ENCODE measurements at places on chromosomes 6 and 20.
A peak's percentile ranks its signal among the peaks of the same experiment; 100 is the strongest.

DNA sequence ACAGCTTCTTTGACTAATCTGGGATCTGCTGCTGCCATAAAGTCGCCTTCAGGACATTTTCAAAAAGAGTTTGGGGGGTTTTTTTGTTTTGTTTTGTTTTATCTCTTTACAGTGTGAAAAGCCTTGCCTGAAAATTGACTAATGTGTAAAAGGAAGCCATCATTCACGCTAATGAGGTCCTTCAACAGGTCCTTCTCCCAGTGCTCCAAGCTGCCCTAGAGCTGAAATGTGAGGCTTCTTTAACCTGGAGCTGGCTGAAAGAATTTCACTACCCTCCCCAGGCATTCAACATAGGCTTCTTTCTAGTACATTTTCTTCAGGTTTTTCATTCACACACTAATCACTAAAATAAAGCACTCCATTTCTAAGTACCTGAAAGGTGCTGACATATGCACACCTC is 145.1 kb upstream of the PRDM1 start:
- no peak for DNase-seq

DNA sequence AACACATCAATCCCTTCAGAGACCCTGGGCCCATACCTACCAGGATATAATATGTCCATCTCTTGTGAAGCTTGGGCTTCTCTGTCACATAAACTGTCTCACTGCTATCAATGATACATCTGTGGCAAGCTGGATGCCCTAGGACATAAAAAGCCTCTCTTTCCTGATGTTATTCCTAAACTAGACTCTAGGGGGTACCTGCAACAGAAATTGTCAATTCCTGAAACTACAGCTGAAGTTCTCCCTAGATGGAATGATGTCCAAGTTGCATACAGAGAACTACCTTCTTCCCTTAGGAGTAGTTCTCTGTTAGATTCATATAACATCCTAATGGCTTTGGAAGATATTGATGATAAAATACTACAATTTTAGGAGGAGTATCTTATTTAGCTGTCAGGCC is 35.8 kb downstream of the TBX18 start:
- DNase-seq = peak; percentile 29

- peak; percentile 54 for DNase-seq
These were observed 112.6 kb downstream of the PLCB1 start for GRCh38 chr20:8244637-8245036.

- DNase-seq = peak; percentile 22
These were observed 104.9 kb upstream of the SYNDIG1 start for GRCh38 chr20:24364482-24364881.

GRCh38 chr6:25346064-25346463 is 66.9 kb downstream of the CARMIL1 start:
- DNase-seq = no peak

GRCh38 chr6:139881236-139881635 is 506.8 kb upstream of the CITED2 start:
- no peak for DNase-seq

- DNase-seq = peak; percentile 79
These were observed 205.4 kb downstream of the ZFAND3 start for GRCh38 chr6:38024908-38025307.

GRCh38 chr20:46545077-46545826 is 5.2 kb downstream of the OCSTAMP start:
- no peak for DNase-seq

DNA sequence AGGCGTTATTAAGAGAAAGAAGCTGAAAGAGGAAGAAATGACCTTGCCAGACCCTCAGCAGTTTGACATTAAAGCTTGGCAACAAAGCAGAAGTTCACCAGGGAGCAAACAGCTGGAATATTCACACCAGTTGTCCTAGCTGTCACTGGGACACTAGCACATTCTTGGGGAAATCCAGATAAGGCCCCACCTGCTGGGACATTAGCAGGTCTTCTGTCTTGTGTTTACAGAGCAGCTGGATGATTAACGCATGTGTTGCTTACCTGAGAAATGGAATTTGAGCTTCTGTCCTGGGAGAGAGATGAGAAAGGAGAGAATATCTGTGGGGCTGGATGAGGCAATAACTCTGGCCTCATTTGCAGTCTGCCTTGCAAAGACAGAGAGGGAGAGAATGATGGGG is 137.6 kb upstream of the RIN2 start:
- no peak for DNase-seq

GRCh38 chr6:158174514-158174913 is 6.4 kb downstream of the GTF2H5 start:
- peak; percentile 94 for DNase-seq

DNA sequence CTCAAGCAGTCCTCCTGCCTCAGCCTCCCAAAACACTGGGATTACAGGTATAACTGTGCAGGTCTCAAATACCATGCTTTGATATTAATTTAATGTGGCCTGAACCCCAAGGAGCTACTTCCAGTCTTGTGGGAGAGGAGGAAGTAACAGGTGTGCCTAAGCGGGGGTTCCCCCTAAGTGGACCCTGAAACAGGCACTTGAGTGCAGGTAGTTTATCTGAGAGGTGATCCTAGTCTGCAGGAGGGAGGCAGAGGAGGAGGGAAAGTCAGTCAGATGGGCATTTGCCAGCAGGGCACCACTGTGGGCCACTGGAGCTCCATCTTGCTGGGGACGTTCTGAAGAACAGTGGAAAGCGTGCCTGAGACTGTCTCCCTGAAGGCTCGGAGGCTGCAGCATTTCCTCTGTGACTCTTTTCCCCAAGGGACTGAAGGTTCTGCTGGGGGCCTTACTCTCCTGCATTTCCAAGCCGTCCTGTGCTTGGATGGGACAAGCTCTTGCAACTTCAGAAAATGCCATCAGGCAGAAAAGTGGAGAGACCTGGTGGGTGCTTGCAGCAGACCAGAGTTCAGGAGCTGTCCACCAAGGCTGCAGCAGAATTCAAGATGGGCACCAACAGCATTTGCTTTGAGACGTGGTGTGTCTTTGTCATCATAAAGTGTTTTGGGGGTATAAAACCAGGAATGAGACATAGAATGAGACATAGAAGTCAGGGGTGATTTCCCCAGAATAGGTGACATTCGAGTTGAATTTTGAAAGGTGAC is 4.6 kb upstream of the DLGAP4 start:
- no peak for DNase-seq

DNA sequence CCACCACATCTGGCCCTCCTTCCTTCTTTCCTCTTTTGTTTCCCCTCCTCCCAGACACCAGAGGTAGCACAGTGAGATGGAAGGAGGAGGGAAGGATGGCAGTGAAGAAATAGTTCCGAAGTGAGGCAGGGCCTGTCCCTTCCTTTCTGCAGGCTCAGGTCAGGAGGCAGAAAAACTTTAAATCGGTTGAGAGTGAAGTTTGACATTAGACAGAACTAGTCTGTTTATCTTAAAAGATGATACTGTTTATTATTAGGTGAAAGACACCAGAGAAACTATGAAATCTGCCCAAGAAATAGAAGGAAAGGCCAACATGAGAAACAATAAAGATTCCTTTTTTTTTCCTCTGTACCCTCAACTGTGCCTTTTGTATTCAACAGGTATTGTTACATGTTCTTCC is 670.3 kb downstream of the UTRN start:
- peak; percentile 11 for DNase-seq

GRCh38 chr6:100745419-100746041 is 135.6 kb downstream of the ASCC3 start:
- no peak for DNase-seq

DNA sequence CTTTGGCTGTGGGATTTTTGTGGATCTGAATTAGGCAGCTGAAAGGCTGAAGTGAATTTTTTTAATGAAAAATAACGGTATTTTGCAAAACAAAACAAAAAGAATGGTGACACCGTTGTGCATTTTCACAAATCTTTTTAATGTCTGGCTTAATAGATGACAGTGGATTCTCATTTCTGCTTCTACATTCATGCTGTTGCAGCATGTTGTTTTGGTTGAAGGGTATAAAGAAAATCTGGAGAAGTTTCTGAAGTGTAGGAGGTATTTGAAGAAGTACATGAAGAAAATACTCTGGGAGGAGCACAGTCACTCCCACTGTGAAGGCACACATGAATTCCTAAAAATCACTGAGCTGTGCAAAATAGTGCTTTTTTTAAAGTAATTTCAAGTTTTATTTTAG is 3.1 kb upstream of the MAP3K5 start:
- DNase-seq = no peak

- DNase-seq = peak; percentile 35
These were observed 32.3 kb upstream of the SLC23A2 start for GRCh38 chr20:5033566-5033965.

DNA sequence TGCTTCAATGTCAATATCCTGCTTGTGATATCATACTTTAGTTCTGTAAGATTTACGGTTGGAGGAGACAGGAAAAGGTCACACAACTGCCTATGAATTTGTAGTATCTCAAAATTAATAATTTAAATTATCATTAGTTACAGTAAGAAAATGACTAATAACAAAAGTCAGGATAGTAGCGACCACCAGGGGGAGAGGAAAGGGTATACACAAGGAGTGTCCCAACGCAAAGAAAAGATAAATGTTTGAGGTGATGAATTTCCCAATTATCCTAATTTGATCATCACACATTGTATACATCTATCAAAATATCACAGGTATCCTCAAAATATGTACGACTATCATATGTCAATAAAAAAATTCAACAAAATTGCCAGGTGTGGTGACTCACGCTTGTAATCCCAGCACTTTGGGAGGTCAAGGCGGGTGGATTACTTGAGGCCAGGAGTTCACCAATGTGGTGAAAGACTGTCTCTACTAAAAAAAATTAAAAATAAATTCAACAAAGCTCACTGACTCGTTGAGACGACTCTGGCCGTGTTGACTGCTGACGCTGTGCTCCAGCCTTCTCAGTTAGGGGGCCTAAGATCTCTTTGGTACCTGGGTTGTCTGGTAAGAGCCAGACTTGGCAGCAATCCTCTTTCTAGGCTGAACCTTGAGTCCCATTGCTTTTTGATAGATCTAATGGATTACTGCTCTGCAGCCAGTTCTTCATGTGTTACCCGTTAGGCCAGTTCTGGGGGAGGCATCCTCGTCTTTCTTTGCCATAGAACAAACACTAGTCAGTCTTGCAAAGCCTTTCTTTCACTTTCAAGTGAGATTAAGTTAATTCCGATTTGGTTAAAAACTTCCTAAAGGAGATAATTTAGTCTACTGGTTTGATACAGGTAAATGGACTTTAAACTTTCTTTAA is 9.0 kb upstream of the OVOL2 start:
- DNase-seq = no peak

GRCh38 chr20:2762578-2763131 is 37.8 kb downstream of the CPXM1 start:
- DNase-seq = no peak

- peak; percentile 70 for DNase-seq
These were observed 192.5 kb downstream of the COL9A1 start for GRCh38 chr6:70110126-70111022.

- no peak for DNase-seq
These were observed 341.4 kb upstream of the IRAK1BP1 start for GRCh38 chr6:78525976-78526375.

DNA sequence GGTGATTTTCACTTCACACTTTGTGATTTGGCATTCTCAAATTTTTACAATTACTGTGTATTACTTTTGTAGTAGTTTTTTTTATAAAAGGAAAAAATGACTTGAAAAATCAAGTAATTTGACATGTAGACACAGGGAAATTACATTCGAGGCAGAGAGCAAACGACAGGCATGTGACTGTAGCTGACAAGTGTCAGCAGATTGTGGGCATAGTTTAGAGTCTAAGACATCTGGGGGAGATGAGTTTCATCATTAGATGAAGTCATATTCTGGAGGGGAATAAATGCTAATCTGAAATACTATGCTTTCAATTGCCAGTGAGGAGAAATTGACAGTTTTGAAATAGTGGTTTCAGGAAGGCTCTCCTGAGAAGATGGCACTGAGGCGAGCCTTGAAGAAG is 126.0 kb downstream of the MTHFD1L start:
- DNase-seq = no peak

DNA sequence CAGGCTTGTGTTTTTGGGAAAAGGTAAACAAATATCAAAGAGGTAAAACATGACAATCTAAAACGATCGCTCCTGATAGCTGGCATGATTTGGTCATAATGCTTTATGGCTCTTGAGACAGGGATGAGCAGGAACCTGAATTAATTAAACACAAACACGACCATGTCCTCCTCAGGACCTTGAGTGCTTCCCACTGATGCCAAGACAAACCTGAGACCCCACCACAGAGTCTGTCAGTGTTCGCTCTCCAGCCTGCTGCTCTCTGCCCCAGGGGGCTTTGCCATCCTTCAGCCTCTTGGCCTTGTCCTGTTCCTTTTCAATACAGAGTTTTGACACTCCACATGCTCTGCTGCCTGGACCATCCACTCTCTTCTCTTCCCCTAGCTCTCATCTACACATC is 119.4 kb downstream of the MAN1A1 start:
- DNase-seq = no peak

GRCh38 chr6:28875191-28875747 is 48.5 kb downstream of the TRIM27 start:
- no peak for DNase-seq

DNA sequence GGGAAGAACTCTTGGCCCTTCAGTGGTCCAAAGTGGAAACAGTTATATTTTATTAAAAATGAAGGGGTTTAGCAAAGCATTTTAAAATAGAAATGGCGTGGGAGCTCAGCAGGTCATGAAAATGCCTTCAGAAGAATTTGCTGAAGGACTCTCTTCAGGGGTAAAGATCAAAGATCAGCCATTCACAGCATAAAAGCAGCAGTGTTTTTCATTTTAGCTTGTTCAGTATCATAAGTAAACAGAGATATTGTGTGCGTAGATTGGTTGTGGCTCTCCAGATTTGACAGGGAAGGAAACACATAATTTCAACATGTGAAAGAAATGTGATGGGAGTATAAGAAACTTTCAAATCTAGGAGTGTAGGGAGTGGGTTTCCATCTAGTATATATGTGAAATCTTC is 519.2 kb upstream of the MAP3K7 start:
- DNase-seq = no peak

GRCh38 chr20:48292806-48293205 is 507.5 kb upstream of the SULF2 start:
- DNase-seq = peak; percentile 25

GRCh38 chr20:32539026-32539816 is 45.9 kb downstream of the NOL4L start:
- no peak for DNase-seq

- peak; percentile 8 for DNase-seq
These were observed 29.0 kb downstream of the AFG1L start for GRCh38 chr6:108323710-108324466.

DNA sequence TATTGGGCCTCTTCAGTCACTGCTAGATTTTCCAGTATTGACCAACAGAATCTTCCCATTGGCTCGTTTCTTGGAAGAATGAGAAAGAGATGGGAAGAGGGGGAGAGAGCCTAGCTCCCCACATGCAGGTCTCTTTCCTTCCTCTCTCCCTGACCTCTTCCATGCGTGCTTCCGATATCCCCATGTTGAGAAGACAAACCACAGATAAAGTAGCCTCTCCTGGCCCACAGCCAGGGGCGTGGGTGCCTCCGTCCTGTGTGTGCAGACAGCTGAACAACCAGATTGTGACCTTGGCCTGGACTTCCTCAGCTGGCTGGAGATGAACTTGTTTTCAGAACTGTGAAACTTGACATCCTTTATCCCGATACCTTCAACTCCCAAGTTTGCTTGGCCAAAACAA is 71.0 kb downstream of the EDN3 start:
- DNase-seq = no peak

GRCh38 chr6:133339543-133340384 is 98.6 kb downstream of the EYA4 start:
- DNase-seq = no peak

GRCh38 chr20:38825901-38826625 is 20.6 kb downstream of the PPP1R16B start:
- peak; percentile 35 for DNase-seq

- no peak for DNase-seq
These were observed 55.0 kb upstream of the TCF21 start for GRCh38 chr6:133833949-133834359.

- peak; percentile 50 for DNase-seq
These were observed 14.8 kb downstream of the MDFI start for GRCh38 chr6:41652866-41653652.
